Stimulated activated CD8-positive, alpha-beta memory T cell treated with anti-CD3 and anti-CD28 coated beads, Interleukin-15, amount 100 ng/mL, for 24 hours (primary cell): ENCODE measurements at places on chromosomes 11 and 22.
A peak's percentile ranks its signal among the peaks of the same experiment; 100 is the strongest.

DNA sequence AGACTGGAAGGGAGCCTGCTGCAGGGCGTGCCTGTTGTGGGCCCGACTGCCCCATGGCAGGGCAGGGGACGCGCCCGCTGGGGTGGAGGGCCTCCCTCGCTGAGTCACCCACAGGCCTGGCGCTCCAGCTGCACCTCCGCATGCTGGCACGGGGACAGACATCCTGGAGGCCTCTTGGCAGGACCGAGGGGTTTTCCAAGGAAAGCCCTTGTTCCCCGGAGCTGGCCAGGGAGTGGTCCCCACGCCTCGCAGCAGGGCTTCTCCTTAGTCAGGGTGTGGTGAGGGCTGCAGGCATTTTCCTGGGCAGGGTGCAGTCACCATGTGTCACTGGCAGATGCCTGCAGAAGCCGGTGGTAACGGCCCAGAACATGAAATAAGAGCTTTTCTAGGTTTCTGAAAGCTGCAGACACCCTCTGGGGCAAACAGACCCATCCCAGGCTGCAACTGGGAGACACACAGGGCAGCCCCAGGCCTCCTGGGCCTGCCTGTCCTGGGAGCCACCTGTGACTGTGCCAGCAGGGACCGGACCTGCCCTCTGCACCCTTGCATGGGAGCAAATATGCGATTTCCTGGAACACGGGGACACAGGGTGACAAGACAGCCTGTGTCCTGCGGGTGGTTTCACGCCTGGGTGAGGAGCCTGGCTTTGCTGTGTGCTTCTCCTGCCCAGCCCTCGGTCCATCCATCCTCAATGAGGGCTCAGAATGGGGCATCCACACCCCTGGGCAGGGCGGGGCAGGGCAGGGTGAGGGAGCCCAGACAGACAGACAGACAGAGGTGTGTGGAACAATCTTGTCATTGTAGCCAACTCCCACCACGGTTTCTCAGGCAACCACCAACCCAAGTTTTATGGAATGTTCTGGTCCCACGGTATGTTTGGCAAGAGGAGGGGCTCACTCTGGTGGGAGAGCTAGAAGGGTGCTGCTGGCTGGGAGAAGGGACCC is 43.2 kb upstream of the FADD start:
- DNase-seq: no peak

- no peak for DNase-seq
Observed at GRCh38 chr11:46307369-46307768, 29.9 kb downstream of the CREB3L1 start.

GRCh38 chr11:12789596-12790215 is 115.5 kb downstream of the TEAD1 start:
- no peak for DNase-seq

- no peak for DNase-seq
Observed at GRCh38 chr22:44192098-44192815, 11.5 kb downstream of the PARVG start.

GRCh38 chr11:34408580-34409172 is 30.1 kb upstream of the CAT start:
- DNase-seq: no peak

GRCh38 chr11:32847511-32847910 is 17.8 kb downstream of the PRRG4 start:
- no peak for DNase-seq

- no peak for DNase-seq
Observed at GRCh38 chr11:44978961-44979331, 28.3 kb upstream of the TP53I11 start.

- DNase-seq: no peak
Observed at GRCh38 chr11:128621601-128622501, 34.5 kb upstream of the ETS1 start.

DNA sequence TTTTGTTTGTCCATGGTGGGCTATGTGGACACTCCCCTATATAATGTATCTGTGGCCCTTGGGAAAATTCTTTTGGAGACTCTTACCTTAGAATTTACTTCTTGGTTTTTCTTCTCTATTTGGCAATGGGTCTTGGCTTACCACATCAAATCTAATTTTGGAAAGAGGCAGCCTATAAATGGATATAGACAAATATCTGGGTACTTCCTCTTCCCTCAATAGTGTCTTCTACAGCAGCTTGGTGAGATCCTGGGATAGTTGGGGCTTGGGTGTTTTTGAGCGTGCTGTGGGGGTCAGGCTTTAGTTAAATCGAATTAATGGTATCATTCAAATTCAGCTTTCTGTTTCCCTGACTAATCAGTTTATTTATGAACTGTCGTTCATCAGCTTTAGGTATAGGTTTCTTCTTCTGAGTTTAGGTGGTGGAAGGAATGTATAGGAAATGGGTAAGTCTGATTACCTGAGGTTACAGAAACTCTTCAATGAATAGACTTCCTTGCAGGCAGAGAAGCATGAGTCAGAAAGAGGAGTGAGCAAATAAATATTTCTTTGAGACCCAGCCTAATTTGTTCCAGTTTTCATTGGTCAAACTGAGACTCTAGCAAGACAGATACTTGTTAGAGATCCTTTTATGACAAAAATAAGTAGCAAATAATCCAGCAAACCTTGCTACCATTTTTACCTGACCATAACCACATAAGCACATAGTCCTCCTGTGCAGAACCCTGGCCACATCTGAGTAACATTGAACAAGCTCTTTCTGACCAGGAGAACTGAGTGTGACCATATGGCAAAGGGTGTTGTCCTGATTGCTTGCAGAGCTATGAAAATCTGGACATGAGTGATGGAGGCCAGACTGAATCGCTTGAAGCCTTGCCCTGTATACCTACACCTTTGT is 68.6 kb upstream of the SORL1-AS1 start:
- DNase-seq: no peak

GRCh38 chr11:104678408-104678807 is 219.9 kb downstream of the CASP12 start:
- no peak for DNase-seq

DNA sequence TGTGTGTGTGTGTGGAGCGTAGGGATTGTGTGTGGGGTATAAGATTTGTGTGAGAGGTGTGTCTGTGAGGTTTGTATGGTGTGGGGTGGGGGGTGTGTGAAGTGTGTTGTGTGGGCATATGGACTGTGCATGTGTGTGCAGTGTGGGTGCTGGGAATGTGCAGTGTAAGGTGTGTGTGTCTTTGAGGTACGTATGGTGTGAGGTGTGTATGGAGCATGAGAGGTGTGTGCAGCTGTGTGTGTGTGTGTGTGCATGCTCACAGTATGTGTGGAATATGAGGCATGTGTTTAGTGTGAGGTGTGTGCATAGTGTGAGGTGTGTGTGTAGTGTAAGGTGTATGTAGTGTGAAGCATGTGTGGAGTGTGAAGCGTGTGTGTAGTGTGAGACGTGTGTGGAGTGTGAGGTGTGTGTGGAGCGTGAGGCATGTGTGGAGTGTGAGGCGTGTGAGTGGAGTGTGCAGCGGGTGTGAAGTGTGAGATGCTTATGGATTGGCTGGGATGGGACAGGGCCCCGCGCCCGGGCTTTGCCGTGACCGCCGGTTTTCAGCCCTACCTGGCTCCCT is 1.7 kb upstream of the TMPRSS6 start:
- DNase-seq: no peak

DNA sequence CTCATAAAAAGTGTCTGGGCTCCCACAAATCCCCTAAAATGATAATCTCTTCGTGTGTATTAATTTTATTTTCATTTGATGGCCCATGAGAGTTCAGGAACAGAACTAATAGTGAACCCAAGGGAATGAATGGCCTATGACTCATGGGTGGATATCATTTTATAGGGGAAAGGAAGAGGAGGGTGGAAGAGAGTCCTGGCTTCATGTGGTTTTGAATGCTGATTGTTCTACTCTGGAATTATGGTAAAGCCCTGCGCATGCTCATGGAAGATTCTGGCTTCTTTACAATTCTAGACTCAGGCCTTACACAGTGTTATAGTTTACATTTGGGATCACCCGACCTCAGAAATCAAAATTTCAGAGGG is 35.2 kb downstream of the MAML2 start:
- DNase-seq: no peak

DNA sequence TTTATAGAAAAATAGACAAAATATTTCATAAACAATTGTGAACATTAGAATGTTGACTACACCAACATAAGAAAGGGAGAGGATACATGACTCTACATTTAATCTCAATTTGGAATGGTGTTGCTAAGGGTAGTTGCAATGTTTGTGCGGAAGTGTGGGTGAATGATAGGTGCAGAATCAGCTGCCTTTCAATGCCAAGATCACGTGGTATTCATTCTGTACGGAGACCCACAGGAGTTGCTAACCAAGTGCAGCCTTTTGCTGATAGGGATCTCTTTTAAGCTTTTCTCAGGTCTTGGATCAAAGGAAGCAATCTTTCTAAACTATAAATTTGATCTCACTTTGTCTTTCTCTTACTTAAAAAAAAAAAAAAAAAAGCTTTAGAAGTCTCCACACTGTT is 29.8 kb upstream of the CTSC start:
- no peak for DNase-seq

- DNase-seq: no peak
Observed at GRCh38 chr11:59574467-59574866, 41.1 kb downstream of the OSBP start.

GRCh38 chr11:18844753-18845367 is 53.3 kb upstream of the PTPN5 start:
- no peak for DNase-seq

DNA sequence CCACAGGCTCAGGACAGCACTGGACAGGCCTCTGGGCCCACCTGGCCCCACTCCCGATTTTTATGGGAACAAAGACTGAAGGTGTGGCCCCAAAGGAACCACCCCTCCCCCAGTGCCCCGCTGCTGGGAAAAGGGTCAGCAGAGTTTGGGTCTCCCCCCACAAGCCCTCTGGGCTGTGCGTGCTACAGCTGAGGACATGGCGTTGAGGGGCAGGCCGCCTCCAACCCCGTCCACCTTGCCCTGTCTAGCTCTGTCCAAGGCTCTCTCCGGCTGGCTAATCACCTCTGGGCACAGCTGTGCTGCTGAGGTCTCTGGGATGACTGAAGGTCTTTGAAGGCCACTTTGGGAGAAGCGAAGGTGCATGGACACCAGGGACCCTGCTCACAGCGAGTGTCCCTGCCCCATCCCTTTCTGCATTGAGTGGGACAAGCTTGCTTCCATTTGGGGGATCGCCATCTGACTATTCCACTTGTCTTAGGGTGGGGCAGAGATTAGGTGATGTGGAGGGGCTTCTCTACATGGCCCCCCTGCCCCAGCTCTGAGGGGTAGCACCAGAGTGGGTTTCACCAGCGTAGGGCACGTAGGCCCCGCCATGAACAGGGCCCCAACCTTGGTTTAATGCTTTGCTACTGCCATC is 6.5 kb downstream of the ASCL2 start:
- DNase-seq: no peak

GRCh38 chr11:73999581-74000306 is 9.1 kb downstream of the UCP3 start:
- no peak for DNase-seq

DNA sequence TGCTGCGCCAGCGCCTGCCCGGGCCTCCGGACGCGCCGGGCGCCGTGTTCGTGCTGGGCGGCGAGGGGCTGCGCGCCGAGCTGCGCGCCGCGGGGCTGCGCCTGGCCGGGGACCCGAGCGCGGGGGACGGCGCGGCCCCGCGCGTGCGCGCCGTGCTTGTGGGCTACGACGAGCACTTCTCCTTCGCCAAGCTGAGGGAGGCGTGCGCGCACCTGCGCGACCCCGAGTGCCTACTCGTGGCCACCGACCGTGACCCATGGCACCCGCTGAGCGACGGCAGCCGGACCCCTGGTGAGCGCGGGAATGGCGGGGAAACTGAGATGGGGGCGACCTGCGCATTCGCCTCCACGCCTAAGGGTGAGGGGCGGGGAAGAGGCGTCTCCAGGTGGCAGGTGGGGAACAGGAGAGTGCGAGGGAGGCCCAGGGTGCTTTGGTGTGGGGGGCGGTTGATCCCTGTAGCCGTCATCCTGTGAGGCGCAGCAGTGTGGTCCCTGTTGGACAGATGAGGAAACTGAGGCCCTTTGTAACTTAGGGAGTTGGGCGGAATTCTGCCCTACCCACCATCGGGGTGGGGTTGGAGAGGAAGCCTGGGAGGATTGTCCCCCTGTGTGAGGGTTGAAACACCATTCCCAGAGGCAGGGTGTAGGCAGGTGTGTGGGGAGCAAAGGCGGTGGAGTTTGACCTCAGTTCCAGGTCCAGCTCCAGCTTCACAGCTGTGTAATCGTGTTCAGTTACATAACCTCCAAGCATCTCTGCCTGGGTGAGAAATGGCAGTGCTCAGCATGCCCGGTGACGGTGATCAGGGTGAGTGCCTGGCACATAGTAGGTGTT is 758 bp downstream of the PDXP start:
- DNase-seq: no peak

GRCh38 chr11:14386895-14387480 is 28.0 kb upstream of the RRAS2 start:
- no peak for DNase-seq

DNA sequence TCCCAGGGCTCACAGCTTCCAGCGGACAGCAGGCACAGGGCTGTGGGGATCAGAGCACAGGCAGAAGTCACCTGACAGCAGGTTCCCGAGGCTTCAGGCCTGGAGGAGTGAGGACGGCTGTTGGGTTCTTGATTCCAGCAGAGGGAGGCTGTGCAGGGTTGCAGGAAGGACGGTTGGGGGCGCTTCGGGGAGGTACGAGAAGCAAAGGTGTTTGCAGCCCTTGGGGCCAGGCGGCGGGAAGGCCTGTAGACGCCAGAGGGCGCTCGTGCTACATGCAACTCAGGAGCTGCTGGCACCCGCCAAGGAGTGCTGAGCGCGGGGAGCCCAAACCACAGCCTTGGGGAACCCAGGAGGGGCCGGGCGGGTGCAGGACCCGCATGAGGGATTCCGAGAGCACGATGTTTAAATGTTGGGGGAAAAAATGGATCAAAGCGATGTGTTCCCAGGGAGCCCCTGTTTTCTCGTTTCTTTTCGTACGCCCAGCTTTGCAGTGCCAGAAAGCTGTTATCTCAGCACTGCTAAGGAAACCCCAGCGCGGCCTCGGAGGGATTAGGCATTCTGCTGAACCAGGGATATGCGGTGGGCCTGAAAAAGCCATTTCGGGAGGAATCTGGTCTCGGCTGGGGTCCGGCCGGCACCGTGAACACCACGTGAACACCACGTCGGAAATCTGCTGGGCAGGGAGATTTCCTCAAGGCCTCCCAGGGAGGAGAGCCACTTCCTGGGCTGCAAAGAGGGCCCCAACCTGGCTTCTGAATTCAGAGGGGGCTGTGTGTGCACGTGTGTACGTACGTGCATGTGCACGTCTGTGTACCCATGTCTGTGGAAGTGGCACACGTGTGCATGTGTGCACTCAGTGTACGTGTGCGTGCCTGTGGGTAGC is 88.1 kb downstream of the KCNQ1 start:
- DNase-seq: peak; percentile 92

GRCh38 chr22:24968066-24968561 is 15.6 kb downstream of the KIAA1671 start:
- no peak for DNase-seq

GRCh38 chr22:41875531-41876270 is 39.2 kb downstream of the SHISA8 start:
- DNase-seq: no peak

DNA sequence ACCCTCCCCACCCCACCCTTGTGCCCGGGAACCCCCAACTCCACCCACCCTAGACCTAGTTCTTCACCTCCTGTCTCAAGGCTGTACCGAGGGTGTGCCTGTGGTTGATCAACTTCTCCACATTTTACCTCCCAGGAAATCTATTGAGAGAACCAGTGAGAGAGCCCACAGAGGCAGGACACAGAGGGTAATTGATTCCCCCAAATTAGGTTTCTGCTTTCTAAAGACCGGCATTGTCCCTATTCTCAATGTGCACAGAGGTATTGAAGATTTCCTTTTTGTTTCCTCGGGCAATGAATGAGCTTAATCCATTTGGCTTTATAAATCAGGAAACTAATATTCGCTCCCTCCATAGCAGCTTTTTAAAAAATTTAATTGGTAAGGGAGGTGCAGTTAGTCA is 6.0 kb upstream of the LMO1 start:
- no peak for DNase-seq
